Cardiac septum (tissue), 1 donor: ENCODE measurements at places on chromosomes 16 and 17. TPM values are rescaled to one million over a fixed set of nuclear protein-coding genes. Genes with fewer than 3 reads are reported as not detected.

Gene TEX19
- not detected for total RNA-seq

Gene MMP25
- 3.0 TPM for total RNA-seq

Gene KRT9
- total RNA-seq = not detected

Gene PKD1
- 178 TPM for total RNA-seq

Gene OVCA2
- total RNA-seq = 19.8 TPM

Gene NGFR
- total RNA-seq = 9.9 TPM

Gene TBC1D3B
- total RNA-seq = 3.3 TPM

Gene DCXR
- total RNA-seq = 144 TPM

Gene RDM1
- not detected for total RNA-seq

Gene XYLT1
- total RNA-seq = 2.9 TPM

Gene NXPH3
- total RNA-seq = 4.4 TPM

Gene CETP
- not detected for total RNA-seq

Gene CCDC200
- total RNA-seq = not detected

Gene TM4SF5
- not detected for total RNA-seq

Gene TXNL4B
- 5.8 TPM for total RNA-seq

Gene CDH3
- total RNA-seq = not detected

Gene COQ9
- 156 TPM for total RNA-seq

Gene ITGA2B
- total RNA-seq = 1.7 TPM

Gene GP1BA
- total RNA-seq = not detected

Gene CCL16
- total RNA-seq = not detected

Gene KRTAP3-2
- not detected for total RNA-seq

Gene KRTAP2-3
- total RNA-seq = not detected

Gene PLEKHG4
- total RNA-seq = 0.70 TPM

Gene ASGR1
- 0.54 TPM for total RNA-seq

Gene GRN
- total RNA-seq = 130 TPM

Gene PRKCB
- 2.3 TPM for total RNA-seq

Gene OR1G1
- total RNA-seq = not detected

Gene GPR142
- 0.16 TPM for total RNA-seq

Gene HLF
- total RNA-seq = 9.8 TPM
